ENCODE measurements at places on chromosomes 1 and 21.
A peak's percentile ranks its signal among the peaks of the same experiment; 100 is the strongest.

DNA sequence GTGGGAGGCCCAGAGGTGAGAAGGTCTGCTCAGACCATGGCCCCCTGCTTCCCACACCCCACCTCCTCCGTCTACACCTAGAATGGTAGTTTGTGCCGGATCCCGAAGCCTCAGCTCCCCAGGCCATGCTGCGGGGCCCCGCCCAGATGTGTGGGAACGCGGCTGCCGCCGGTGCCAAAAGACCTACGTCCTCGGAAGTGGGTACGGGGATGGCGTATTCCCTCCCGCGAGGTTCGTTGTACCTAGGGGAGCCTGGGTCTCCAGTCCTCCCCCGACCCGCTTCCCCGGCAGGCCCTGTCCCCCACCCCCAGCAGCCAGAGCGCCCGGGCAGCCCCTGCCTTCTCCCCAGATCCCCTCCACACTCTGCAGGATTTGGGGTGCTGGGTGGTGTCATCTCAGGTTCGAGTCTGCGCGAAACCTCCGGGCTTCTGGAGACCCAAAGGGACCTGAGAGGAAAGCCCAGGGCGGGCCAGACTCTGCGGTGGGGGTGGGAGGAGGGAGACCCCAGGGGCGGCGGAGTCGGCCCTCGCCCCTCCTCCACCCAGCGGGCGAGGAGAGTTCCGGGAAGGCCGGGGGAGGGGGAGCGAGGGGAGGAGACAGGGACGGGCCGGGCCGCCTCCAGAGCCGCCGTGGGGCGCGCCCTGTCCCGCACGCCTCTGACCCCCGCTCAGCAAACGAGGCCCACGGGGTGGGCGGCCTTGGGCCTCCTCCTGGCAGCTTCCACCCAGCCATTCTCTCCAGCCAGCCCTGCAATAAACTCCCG is 6.2 kb upstream of the PRDM16 start:
- no peak for DNase-seq

GRCh38 chr1:87806379-87807094 is 477.9 kb downstream of the LMO4 start:
- no peak for DNase-seq

- DNase-seq = no peak
These were observed 47.3 kb upstream of the RCC1 start for GRCh38 chr1:28458237-28459228.

DNA sequence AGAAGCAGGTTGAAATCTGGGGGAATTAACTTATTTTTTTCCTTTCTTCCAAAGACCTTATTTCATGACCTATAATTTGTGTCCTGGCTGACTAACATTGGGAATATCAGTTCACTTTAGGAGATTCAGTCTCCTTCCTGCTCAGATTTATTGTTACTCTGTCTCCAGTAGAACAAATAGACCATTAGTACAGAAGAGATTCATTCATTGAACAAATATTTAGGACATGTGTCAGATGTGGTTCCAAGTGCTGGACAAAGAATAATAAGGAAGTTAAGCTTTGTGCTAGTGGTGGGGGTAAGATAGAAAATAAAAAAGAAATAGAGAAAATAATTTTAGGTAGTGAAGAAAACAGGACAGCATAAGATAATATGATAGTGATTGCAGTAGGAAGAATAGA is 20.3 kb downstream of the ZMYM4 start:
- DNase-seq = no peak

- DNase-seq = no peak
These were observed 1.4 kb upstream of the FDPS start for GRCh38 chr1:155307247-155307740.

GRCh38 chr1:228542981-228543380 is 55.8 kb downstream of the RNF187 start:
- DNase-seq = no peak

DNA sequence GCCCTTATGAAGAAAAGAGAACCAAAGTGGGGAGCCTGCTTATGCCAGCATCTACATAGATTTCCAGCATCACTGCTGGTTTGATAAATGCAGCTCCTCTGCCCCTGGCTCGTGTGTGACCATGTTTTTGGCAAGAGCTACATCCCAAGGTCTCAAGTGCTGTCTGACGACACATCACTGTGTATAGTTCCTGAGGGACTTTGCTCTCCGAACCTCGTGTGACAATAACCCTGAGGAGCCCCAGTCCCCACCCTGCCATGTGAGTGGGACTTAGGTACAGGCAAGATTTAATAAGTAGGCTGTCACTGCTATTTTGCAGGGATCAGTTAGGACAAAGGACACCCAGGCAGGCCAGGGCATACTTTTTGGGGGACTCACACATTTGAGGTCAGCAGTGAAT is 28.8 kb upstream of the RERE start:
- no peak for DNase-seq

DNA sequence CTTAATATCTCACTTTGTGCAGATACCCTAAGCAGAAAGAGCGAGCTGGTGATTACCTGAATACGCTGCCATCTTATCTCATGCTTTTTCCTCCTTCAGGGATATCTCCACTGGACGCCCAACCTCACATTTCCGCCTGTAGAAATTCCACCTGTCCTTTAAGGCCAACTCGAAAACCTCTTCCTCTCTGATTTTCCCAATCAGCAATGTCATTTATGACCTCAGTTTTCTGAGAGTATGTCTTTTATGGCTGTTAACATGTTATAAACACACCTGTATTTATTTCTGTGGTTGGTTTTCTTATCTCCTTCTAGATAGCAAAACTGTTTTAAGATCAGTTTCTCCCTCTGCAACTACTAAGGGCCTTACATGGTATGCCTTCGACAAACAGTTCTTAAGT is 41.1 kb downstream of the CD34 start:
- no peak for DNase-seq

- no peak for DNase-seq
These were observed 22.1 kb downstream of the IFFO2 start for GRCh38 chr1:18934205-18935000.

DNA sequence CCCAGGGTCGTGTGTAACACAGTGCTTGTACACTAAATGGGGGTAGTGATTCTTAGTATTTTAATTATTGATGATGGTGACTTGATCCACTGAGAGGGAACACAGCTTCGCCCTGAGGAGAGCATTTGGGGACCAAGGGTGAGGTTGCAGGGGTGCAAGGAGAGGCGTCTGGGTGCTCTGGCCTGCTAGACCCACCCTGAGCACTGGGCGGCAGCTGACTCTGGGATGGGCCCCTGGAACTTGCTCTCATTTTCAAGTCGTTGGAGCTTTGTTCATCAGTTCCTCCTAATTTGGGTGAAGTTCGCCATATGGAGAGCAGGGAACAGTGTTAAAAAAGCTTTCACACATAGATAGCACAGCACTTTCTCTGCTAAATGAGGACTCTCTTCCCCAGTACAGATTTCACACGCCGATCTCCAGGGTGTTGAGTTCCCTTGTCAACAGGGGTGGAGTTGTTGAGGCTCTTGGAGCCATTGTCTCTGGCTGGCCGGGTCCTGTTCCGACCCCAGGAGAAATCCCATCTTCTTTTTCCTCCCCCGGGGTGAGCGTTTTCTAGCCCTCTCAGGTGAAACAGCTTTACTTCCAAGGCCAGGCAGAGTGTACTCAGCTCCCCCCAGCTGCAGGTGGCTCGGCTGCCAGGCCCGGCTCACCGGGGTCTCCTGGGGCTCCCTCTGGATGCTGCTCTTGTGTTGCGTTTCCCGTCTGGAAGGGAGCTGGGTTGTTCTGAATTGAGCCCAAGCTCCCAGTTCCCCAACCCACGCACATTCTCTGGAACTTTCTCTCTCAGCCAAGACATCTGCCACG is 367.4 kb downstream of the RPS6KC1 start:
- DNase-seq = no peak

DNA sequence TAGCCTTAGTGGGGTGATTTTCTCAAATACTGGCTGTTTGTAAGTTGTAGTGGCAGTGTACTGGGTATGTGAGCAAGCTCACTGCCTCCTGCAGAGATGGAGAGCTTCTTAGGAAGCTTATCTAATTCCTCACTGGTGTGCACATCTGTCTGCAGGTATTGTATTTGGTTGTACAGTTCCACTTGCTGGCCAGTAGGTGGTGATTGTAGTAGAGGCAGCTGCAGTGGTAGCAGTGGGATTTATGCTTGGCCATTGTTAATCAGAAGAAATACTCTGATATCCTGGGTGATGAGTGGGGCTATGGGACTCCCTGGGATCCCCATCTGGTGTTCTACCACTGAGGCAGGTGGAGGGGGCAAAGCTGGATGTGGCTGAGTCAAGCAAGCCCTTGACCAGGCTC is 276.1 kb upstream of the SPAG17 start:
- DNase-seq = no peak

DNA sequence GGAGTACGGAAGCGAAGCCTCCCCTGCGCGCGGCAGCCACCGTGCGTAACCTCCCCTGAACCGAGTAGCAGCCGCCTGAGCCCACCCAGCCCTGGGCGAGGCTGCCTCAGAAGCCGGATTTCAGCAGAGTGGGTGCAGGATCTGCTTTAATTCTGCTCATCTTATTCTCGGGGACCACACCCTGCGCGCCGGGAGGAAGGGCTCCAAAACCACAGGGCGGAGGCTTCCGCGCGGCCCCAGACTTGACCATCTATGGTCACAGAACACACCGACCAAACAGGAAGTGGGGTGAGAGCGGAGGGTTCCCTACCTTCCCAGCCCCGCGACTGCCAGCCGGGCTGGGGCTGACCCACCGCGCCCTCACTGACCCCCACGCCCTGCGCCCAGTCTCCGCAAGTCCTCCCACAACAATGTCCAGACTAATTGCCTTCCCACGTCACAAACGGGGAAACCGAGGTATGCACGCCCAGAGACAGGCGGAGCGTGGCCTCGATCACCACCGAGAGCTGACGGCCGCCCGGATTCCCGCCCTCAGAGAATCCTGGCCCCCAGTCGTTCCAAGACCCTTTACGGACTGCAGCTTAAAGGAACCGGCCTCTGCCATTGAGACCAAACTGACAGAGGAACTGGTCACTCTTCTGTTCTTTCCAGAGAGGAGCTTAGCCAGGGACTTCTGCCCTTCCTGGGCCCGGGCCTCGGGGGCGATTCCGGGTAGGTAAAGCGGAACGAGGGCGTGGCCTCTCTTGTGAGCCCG is 595 bp upstream of the CAP1 start:
- peak; percentile 33 for DNase-seq

DNA sequence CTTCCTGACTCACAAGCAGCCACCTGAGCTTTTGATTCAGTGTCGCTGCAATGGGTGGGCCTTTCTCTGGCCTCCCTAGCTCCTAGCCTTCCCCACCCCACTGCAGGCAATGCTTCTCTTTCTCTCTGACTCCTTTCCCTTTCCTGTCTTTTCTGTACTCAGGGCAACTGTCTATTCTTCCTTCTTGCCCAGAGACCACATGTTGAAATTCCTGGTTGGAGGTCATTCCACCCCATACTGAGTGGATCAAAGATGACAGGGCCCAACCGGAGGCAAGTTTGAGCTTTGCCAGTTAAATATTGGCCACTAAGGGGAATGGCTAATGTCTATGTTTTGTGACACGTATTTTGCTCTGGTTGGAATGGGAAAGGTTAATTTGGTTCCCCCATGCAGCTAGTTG is 65.2 kb upstream of the ARID1A start:
- no peak for DNase-seq

DNA sequence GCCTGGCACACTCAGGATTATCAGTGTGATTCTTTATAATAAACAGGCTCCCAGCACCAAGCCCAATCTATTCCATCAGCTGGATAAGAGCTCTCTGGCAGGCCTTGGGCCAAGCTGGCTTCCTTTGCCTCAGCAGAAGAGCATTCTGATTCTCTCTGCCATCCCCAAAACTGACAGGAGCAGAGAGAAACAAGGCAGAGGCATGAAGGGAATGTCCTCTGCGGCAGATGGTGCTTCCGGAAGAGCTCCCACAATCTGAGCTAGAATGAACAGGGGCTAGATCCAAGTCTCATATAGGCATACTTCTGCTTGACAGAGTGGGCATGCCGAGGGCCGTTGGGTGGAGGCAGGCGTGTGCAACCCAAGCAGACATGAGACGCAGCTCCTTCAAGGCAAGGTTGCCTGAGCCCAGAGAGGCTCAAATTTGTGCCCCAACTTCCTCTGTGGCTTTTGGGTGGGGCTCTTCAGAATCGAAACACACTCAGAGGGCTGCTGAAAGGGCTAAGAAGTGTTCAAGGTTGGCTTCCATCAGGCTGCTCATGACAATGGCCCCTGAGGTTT is 4.0 kb downstream of the CAPN2 start:
- DNase-seq = no peak

GRCh38 chr21:15749082-15749860 is 19.5 kb downstream of the USP25 start:
- no peak for DNase-seq

- DNase-seq = no peak
These were observed 26.2 kb upstream of the ID3 start for GRCh38 chr1:23585321-23586022.

GRCh38 chr1:17692645-17693044 is 62.5 kb upstream of the ACTL8 start:
- no peak for DNase-seq

GRCh38 chr1:46554236-46554596 is 2.8 kb upstream of the KNCN start:
- no peak for DNase-seq

- DNase-seq = no peak
These were observed 84.9 kb downstream of the CNIH3 start for GRCh38 chr1:224700918-224701531.

Measured in T follicular helper cell (primary cell).